ENCODE measurements at places on chromosomes 3 and 15. TPM values are rescaled to one million over a fixed set of nuclear protein-coding genes. Genes with fewer than 3 reads are reported as not detected.
A peak's percentile ranks its signal among the peaks of the same experiment; 100 is the strongest.

DNA sequence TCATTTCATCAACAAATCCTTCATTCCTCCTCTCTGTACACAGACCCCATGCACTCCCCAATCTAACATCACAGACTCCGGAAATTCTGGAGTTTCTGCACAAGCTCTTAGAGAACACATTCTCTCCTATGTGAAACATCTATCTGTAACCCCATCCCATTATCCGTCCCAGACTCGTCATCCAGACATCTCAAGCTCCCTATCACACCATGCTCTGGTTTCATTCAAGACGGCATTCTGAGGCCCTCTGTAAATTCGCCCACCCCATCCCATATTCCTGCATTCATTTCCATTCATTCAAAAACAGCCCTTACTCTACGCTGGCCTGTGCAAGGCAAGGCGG is 575 bp downstream of the LEO1 start:
- DNase-seq: no peak

GRCh38 chr3:151584566-151584965 is 123.7 kb upstream of the IGSF10 start:
- peak; percentile 15 for DNase-seq

- no peak for DNase-seq
Measured at GRCh38 chr3:188331166-188331565, 177.2 kb downstream of the LPP start.

Gene DHX30
- total RNA-seq: 56.2 TPM

Gene RAB27A
- 71.8 TPM for total RNA-seq

Gene GOLGA6A
- not detected for total RNA-seq

DNA sequence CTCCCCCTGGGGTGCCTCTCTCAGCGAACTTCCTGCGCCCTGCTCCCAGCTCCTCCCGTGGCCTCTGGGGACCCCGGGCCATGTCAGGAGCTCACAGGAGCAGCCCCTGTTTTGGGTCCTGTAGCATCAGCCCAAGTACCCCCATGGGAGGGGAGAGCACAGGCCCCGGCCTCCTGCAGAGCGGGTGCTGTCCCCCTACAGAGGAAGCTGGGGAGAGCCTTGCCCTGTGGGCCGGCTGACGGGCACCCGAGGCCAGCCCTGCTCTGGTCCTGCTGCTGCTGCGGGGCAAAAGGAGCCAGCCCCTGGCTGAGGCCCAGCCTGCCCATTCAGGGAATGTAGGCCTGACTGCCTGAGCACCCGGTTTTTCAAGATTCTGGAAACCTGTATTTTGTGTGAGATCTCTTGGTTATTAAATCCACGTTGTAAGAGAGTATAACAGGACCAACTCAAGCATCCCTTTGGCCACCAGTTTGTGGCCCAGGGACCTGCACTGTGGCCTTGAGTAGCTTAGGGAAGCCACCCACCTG is 12.4 kb downstream of the PLXNA1 start:
- DNase-seq: no peak

- DNase-seq: no peak
Measured at GRCh38 chr3:180416111-180416594, 185.8 kb upstream of the TTC14 start.

DNA sequence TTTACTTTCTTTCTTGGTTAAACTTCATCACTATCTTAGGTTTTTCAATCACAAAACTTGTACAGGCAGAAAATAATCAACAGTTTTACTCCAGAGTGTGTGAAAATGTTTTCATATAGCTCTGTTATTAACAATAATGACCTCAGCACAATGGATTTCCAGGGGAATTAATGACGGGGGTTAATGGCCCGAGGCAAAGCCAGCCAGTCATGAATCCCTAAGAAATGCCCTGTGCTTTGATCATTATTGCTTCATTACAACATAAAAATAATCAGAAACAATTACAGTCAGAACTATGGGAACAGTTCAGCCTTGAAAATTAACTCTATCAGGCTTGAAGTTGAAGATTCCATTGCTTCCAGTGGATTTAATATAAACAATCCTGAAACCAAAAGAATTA is 875.4 kb downstream of the ROBO2 start:
- DNase-seq: no peak

GRCh38 chr3:68764554-68764953 is 167.8 kb downstream of the TAFA4 start:
- DNase-seq: no peak

DNA sequence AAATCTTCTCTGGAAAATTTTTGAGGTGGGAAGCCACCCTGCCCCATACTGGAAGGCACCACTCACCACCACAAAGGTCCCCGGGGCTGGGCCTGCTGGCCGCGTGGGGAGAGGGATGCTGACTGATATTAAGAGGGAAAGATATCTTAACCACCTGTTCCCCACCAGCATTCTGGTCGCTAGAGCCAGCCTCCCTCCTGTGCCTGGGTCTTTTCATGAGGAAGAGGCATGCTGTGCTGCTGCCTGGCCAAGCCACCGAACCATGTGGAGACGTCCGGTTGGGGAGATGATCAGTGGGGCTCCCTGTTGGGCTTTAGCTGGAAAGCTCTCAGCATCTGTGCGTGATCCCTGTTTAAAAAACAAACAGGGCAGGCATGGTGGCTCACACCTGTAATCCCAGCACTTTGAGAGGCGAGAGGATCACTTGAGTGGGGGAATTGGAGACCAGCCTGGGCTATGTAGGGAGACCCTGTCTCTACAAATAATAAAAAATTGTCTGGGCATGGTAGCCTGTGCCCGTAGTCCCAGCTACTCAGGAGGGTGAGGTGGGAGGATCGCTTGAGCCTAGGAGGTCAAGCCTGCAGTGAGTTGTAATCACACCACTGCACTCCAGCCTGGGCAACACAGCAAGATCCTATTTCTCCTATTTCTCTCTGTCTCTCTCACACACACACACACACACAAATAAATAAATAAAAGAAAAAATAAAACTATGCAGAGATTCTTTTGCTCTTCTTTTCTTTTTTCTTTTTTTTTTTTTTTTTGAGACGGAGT is 1.0 kb downstream of the KLHL18 start:
- DNase-seq: no peak

- no peak for DNase-seq
Measured at GRCh38 chr3:197305854-197306253, 7.4 kb upstream of the DLG1 start.

DNA sequence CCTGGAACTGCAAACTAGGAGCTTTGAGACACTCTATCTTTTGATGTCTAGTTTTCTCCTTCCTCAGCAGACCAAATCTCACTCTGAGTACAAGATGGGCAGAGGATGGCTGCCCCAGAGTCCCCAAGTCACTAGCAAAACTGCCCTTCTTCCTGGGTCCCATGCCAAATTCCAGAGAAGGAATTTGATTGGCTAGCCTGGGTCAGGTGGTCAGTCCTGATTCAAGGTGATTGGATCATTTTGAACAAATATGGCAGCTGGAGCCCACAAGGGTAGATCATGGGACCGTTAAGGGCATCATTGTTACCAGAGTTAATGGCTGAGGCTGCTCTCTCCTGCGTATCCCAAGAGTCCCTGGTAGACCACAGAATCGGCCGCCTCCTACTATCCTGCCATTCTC is 21.7 kb downstream of the SLC6A1 start:
- no peak for DNase-seq

DNA sequence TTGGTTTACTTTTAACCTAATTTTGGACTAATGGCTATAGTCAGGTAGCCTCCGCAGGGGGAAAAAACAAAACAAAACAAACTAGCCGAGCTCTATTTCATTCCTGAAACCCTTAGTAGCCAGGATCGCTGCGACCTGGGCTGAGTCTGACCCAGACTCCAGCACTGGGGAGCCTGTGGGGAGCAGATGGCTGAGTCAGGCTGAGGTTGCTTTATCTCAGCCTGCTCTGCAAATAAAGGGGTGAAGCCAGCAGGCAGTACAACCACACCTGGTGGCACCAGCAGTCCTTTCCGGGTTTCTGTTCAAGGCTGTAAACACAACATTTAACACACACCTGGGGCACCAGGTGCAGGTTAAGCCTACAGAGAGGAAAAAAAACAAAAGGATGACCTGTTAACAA is 27.3 kb downstream of the ABHD2 start:
- peak; percentile 87 for DNase-seq

GRCh38 chr3:129865806-129866205 is 27.7 kb downstream of the TMCC1 start:
- DNase-seq: no peak

DNA sequence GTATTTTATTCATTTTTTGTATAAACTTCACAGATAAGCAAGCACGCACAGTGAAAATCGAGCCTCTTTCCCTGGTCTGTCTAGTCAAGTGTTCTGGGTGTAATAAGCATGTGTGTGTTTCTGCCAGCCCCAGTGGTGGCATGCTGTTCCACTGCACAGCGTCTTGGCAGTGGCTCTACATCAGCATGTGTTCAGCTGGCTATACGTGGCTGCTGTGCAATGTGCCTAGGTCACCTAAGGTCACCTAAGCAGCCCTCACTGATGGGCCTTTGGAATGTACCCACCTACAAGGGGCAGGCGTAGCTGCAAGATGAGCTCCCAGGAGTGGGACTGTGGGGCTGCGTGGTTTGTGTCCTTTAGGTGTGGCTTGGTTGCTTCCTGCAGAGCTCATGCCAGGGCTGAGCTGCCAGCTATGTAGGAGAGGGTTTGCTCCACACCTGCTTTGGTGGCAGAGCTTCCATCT is 4.9 kb downstream of the LIMD1 start:
- no peak for DNase-seq

DNA sequence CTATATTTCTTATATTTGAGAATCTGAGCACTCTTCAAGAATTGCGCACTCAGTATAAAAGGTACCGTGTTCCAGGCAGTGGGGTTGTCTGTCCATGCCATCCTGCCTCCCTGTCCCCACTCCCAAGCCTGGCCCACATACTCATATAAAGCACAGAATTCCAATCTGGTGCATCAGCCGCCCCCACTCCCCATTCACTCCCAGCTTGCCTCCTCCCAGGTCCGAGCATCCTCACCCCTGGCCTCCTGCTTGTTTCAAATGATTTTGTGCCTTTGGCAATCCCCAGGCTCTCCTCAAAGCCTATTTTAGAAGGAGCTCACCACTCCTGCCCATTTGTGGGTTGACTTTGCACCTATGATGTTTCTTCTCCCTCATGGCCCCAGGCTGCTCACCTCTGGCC is 22.2 kb upstream of the IGF1R start:
- no peak for DNase-seq

Gene FBXW12
- total RNA-seq: not detected

- no peak for DNase-seq
Measured at GRCh38 chr15:40332113-40332781, 8.5 kb downstream of the CCDC9B start.

Gene CCDC39
- not detected for total RNA-seq

Gene COLQ
- total RNA-seq: 5.3 TPM

Gene CCR4
- total RNA-seq: not detected

DNA sequence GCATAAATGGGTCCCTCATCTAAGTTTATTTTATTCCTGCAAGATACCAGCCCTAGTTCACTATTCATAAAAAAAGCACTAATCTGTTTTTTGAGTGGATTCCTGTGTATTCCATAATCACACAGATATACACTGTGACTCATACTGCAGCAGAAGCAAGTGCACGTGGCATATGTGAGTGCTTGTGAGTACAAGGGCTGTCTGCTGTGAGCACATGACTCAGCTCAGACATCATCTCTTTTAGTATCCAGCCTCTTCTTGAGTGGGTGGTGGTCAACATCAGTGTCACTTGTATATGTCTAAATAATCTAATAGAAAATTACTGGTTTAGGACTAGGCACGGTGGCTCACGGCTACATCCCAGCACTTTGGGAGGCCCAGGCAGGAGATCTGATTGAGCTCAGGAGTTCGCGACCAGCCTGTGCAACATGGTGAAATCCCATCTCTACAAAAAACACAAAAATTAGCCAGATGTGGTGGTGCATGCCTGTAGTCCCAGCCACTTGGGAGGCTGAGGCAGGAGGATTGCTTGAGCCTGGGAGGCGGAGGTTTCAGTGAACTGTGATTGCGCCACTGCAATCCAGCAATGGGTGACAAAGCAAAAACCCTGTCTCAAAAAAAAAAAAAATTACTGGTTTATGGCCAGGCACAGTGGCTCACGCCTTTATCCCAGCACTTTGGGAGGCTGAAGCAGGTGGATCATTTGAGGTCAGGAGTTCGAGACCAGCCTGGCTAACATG is 49.8 kb downstream of the NIPA2 start:
- no peak for DNase-seq

Gene UCN2
- not detected for total RNA-seq

DNA sequence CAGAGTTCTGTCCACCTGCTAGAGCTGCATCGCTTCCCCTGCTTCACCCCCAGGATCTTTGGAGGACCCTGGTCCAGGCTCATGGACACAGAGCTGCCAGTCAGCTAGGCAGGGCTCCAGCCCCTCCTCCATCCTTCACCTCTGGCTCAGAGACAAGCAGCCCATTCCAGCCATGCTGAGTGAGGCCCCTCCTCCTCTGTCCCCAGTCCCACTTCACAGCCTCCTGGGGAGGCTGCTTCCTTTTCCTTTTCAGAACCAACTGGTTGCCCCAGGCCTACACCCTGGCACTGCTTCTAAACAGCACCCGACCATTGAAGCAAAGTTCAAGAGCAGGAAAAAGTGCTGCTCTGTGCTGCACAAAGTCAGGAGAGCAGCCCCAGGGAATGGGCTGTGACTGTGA is 22.2 kb downstream of the IQSEC1 start:
- no peak for DNase-seq

GRCh38 chr3:134362221-134362620 is 12.0 kb downstream of the AMOTL2 start:
- DNase-seq: no peak

DNA sequence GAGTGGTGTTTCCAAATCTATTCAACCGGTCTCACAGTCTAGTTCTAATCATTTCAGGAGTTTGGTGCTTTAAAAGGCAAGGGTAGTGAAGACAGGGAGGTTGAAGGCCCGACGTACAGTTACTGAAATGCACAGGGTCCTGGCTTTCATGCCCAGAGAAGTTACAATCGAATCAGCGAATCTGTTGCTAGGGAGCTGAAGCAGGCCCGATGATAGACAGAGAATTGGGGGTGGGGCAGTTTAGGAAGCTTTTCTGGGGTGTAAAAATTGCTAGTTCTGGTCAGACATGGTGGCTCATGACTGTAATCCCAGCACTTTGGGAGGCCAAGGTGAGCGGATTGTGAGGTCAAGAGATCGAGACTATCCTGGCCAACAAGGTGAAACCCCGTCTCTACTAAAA is 63.1 kb upstream of the ATP13A3 start:
- DNase-seq: no peak

GRCh38 chr15:72116731-72117485 is 1.0 kb downstream of the MYO9A start:
- DNase-seq: peak; percentile 74

Gene LRRC31
- 15.2 TPM for total RNA-seq

DNA sequence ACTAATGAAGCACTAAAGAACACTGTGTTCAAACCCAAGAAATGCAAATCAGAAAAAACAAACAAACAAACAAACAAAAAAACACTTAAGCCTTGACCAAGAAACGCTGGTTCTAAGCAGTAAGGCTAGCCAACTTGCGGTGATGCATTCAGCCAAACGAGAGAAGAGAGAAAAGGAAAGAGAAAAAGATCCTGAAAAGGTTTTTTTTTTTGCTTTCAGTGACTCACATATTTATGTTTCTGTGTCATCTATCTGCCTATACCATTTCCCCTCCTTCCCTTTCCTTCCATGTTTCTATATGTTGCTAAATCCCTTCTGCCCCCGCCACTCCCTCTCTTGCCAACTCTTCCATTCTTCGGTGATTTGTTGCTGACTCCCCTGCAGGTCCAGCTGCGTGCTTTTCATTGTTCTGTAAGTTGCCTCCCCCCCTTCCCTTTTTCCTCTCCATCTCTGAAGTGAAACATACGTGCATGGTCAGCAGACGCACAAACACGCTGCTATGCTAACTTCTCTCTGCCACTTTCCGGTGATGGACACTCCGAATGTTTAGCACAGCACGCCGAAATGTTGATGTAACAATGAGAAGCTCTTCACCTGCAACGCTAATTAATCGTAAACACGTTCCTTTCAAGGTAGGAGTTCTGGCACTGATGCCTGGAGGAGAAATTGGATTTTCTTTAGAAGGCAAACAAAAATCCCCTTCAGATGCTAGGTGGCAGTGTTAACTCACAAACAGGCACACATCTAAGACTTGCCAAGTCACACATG is 154.4 kb downstream of the TUSC7 start:
- DNase-seq: peak; percentile 83

Data from stomach (tissue), 19 donors.